ENCODE measurements at places on chromosomes 5 and 9.

DNA sequence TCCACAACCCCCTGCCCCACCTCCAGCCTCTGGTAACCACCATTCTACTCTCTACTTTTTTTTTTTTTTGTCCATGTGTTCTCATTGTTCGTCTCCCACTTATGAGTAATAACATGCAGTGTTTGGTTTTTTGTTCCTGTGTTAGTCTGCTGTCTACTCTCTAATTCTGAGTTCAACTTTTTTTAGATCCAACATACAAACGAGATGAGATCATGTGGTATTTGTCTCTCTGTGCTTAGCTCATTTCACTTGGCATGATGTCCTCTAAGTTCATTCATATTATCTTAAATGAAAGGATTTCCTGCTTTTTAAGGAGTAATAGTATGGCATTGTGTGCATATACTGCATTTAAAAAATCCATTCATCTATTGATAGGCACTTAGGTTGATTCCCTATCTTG, 130.9 kb downstream of the NMUR2 start:
- no peak for DNase-seq

DNA sequence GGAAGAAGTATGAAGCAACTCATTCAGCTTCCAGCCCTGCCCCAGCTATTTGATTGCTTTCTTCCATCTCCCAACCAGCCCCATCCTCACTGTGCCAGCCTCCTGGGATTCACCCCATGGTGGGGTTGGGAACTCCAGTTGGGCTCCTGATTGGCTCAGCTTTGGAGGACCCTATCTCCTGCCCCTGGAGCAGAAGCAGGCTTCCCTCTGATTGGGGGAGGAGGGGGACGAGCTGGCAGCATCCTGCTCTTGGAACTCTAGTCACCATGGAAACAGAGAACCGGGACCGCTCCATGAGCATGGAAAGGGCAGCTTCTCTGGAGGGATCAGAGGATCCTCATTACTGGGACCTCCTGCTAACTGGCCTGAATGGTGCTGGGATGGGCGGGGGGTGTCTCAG, 2.6 kb downstream of the SLC6A7 start:
- DNase-seq: no peak

DNA sequence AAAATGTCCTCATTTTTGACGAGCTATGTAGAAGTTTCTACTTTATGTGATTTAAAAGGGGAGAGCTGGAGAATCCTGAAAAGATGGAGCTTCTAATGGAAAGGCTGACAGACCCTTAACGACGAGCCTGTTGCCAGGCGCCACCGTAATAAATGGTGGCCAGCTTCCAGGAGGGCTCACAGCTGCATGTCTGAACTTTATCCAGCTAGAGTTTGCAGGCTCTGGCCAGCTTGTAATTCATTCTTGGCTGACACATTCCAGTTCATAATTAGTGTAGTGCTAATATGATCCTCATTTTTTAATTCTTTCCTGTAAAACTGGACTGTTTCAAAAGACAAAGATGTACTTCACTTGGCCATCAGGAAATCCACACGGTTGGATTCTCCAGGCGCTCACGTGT, 246.7 kb downstream of the GAS1 start:
- no peak for DNase-seq

DNA sequence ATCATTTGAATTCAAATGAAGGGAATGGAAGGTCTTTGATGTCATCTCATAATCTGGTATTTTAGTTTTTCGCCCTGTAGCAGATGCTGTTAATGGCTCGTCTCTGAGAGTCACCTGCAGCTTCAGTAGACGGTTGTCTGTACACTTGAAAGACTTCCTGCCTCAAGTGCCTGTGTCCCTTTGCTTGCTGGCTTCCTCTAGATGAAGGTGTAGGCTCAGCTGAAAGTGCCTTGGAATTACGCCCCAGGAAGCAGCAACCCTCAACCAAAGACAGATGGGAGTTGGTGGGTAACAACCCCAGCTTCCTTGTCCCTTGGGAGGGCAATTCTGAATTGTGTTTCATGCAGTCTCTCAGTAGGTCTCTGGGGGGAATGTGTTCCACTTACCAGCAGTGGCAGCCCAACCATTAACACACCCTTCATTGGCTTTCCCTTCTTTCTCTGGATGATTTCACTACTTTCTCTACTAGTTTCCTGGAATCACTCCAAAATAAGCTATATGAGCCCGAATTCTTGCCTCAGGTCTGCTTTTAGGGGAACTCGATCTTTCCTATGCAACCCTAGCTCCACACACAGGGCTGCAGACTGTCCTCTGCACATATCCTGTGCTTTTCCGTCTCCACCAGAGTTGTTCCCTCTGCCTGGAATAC, 395.6 kb downstream of the DMAC1 start:
- no peak for DNase-seq
